ENCODE measurements at places on chromosomes 1 and 21.

DNA sequence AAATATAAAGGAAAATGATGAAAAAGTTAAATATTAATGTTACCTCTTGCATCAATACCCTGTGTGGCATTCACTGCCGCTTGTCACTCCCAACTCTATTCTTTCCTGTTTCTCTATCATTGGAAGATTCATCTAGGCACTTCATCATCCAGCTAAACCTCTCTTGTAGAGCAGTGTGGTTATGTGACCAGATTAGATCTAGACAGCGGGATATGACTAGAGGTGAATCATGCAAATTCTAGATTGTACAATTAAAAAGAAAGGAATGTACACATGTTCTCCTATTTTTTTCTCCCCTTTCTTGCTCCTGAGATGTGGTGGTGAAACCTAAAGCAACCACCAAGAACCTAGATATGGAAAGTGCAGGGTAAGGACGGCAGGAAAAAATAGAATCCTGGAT, 174.1 kb downstream of the LBR start:
- DNase-seq, result no peak

- DNase-seq, result no peak
Measured at GRCh38 chr1:181152892-181153633, 64.6 kb downstream of the IER5 start.

GRCh38 chr1:211135342-211135950, 1.5 kb upstream of the KCNH1 start:
- no peak for DNase-seq

DNA sequence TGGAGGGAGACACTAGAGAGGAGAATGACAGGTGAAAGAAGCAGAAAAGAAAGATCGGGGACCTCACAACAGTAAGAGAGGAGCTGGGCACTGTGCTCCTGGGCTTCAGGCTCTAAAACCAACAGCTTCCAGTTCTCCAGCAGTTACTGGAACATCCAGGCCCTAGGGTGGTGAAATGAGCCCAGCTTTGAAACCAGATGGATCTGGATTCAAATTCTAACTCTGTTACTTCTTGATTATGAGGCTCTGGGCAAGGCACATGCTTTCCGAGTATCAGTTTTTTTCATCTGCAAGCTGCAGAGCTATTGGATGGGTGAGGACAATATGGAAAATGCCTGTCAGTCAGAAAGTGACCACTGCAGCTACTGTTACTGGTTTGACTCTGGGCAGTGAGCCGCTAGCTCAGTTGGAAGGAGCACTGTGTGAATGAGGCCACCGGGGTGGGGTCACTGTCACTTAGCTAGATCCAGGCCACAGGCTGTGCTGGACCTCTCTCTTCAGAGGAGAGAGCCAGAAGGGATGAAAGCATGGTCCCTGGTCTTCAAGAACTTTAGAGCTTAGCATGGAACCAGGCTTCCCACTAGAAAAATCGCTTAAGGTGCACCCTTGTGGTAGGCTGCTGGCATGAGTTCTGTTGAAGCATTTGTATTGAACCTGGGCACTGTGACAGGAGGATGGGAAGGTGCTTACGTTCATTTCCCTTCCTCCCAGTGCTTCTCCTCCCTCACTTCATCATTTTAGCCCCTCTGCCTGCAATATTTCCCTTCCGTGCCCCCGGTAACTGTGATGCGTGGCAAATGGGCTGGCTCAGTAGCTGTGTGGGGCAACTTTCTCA, 12.2 kb downstream of the PLEKHO1 start:
- DNase-seq, result no peak

DNA sequence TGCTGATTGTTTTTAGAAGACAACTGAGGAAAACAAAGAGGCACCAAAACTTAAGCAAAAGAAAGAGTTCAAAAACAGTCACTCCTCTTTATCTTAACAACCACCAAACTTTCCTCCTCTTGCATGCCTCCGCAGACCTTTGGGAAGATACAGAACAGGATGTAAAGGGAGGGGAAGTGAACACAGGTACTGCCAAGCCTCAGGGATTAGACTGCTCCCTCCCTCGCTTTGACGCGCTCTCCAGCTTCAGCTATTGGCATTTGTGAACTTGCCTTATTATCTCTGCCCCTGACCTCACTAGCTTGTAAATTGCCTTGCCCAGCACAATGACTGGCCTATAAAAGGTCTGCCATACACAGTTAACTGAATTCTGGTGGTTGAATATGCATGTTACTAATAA, 4.8 kb upstream of the SRP9 start:
- no peak for DNase-seq

- no peak for DNase-seq
Measured at GRCh38 chr1:66623812-66624211, 89.9 kb downstream of the SGIP1 start.

GRCh38 chr1:220226752-220227151, 45.5 kb downstream of the RAB3GAP2 start:
- DNase-seq, result no peak

DNA sequence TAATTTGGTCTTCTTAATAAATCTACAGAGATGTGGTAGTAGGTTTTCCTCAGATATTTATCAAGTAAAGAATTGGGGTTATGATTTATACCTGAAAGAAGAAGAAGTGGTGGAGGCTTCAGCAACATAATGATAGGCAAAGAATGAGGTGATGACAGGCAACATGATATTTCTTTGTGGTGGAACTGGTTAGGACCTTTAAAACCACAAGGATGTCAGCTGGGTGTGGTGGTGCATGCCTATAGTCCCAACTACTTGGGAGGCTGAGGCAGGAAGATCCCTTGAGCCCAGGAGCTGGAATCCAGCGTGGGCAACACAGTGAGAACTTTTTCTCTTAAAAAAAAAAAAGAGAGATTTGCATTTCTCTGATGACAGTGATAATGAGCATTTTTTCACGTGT, 34.1 kb upstream of the COL11A1 start:
- DNase-seq, result no peak

DNA sequence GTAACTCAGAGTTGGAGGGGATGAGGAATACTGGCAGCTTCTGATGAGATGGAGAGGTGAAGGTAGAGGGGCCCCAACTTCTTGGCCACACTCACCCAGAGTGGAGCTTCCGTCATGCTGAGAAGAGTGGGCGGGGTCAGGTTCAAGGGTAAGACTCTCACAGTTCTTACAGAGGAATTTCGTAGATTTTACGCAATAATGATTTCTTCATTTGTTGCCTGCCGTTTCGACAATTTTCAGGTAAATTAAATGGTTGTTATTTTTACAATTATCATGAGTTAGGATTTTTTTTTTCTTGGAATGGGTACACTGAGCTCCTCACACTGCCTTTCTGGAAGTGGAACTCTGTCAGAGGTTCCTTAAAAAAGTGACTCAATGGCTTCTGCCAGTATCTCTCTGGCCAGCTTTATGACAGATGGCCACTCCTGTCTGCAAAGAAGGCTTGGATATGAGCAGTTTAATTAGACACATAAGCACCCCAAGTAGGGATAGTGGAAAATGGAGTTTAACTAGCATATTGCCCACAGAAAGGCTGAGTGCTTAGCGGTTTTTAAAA, 13.8 kb upstream of the NLRP3 start:
- DNase-seq, result no peak

- DNase-seq, result no peak
Measured at GRCh38 chr1:36608272-36608671, 125.6 kb upstream of the CSF3R start.

Data from stimulated activated CD8-positive, alpha-beta memory T cell treated with anti-CD3 and anti-CD28 coated beads, Interleukin-4, amount 100 ng/mL, for 1 hour (primary cell).